Fibroblast of pulmonary artery (primary cell): ENCODE measurements at places on chromosomes 4 and X.

DNA sequence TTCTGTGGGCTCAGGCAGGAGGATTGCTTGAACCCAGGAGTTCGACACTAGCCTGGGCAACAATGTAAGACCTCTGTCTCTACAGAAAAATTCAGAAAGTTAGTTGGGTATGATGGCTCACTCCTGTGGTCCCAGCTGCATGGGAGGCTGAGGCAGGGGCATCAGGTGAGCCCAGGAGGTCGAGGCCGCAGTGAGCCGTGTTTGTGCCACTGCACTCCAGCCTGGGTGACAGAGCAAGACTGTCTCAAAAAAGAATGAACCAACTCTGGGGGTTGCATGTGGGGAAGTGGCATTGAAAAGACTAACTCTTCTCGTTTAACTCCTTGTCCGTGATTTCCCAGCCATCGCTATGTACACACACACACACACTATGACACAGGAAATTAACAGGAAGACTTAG, 26.9 kb downstream of the ENOPH1 start:
- DNase-seq, result no peak

- no peak for DNase-seq
Observed at GRCh38 chrX:118612290-118612689, 115.1 kb upstream of the IL13RA1 start.

DNA sequence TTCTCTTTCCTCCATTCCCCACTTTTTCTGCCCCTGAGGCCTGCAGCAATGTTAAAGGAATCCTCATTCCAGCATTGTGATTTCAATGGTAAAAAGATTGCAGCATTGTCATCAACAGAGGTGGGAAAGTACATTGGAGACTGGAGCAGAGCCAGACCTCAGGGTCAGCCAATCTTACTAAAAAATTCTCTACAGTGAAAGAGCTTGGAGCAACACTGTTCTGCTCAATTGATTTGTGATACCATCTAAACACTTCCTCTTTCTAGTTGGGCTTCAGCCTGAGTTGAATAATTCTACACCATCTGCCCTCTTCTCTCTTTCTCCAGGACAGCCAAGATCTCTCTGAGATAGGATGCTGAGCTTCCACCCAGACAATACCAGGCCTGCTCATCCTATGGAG, 176.5 kb downstream of the AR start:
- peak; percentile 25 for DNase-seq

GRCh38 chr4:158229768-158230167, 19.5 kb downstream of the TMEM144 start:
- no peak for DNase-seq

DNA sequence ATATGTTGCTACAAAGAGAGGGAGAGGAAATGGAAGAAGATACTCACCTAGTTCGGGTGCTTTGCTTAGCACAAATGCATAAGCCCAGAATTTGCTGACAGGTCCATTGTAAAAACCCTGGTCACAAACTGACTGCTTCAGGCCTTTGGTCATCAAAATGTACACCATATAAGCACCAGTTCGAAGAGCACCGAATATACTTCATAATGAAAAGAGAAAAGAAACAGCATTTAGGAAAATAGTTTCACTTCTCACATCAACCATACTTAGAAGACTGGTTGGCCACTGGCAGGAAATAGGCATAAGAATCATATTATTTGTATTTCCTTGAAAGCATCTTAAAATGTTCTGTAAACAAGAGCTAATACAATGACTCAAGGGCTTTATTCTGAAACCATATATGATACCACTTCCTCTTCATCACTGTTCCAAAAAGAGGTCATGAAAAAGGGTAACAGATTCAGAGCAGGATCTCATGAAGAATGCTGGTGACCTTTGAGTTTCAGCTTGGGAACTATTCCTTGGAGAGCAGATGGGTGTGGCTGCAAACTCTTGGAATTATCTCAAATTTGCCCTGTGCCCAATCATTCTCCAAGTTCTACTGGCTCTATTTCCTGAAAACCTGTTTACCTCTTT, 138.7 kb downstream of the ELOVL6 start:
- DNase-seq, result peak; percentile 14

GRCh38 chr4:94516999-94517398, 65.3 kb downstream of the PDLIM5 start:
- peak; percentile 90 for DNase-seq

- no peak for DNase-seq
Observed at GRCh38 chrX:83658731-83659130, 150.6 kb downstream of the POU3F4 start.

DNA sequence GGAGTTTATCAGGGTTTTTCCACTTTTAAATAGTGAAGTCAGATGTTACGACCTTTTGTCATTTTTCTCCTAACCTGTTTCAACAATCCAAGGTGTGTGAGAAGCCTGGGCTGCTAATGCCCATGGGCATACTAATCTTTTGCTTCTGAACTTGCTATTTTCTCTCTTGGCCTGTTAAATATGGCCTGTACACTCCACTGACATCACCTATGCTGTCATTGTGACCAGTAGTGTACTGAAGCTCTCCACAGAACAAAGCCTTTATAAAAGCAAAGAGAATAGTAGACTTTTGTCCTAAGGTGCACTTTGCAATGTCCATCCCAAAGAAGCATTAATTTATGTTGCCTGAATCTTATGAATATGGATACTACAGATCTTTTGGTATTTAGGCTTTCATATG, 1490.5 kb downstream of the STIM2 start:
- DNase-seq, result no peak

DNA sequence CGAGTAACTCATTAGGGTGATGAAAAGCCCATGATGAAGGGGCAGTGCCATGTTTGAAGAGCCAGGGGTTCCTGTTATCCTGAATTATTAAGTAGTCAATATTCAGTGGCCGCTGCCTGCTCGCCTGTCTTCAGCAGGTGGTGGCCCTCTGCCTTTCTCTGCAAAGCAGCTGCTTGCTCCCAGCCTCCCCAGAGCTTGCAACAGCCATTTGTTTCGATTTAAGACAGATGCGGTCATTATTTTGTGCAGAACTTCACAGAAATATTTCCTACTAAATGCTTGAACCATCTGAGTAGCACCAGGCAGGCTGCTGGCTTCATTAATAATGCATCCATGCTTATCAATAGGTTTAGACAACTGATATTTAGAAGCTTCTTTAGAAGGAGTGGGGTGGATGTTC, 104.3 kb upstream of the TTC29 start:
- DNase-seq, result no peak

- DNase-seq, result peak; percentile 28
Observed at GRCh38 chrX:24498975-24499374, 33.9 kb downstream of the PDK3 start.

GRCh38 chr4:77308843-77309242, 151.8 kb downstream of the CCNG2 start:
- peak; percentile 36 for DNase-seq

DNA sequence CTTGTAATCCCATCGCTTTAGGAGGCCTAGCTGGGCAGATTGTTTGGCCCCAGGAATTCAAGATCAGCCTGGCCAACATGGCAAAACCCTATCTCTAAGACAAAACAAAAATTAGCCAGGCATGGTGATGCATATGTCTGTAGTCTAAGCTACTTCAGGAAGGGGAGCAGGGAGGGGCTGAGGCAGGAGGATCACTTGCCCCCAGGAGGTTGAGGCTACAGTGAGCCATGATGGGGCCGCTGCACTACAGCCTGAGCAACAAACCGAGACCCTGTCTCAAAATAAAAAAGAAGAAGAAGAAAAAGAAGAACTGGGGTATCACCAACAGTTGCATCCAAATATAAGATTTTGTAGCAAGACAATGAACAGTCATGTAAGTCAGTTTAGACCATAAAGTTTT, 47.3 kb upstream of the NFKB1 start:
- no peak for DNase-seq

DNA sequence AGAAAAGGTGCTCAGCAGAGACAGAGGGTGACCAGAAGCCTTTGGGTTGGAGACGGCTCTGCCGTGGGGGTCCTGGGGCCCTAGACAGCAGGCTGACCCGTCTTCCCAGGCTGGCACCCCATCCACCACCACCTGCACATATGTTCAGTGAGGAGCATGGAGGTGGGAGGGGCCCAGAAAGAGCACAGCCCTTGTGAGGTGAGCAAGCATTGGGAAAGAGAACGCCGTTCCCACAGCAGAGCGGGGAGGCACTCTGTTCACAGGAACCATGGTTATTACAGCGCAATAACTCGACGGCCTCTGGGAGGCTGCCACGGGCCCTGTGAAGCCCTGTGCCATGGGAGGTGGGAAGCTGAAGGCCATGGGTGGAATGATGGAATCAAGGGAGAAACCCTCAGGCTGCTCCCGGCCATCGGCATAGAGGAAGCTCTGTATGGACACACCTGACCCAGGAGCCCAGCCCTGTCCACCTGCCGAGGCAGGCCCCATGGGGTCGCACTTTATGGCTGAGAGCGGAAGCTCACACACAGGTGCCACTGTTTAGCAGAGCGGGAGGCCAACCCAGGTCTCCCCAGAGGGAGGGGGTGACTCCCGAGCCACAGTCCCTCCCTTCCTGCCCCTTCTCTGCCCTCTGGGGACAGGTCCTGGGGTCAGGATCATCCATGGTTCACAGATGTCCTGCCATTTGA, 93.5 kb upstream of the AFAP1 start:
- no peak for DNase-seq

GRCh38 chr4:108488865-108489264, 131.5 kb upstream of the RPL34 start:
- no peak for DNase-seq
